ENCODE measurements at places on chromosomes 3 and 15. TPM values are rescaled to one million over a fixed set of nuclear protein-coding genes. Genes with fewer than 3 reads are reported as not detected.
A peak's percentile ranks its signal among the peaks of the same experiment; 100 is the strongest.

The WDR49 gene
- total RNA-seq, result 1.3 TPM

The FBXO40 gene
- not detected for total RNA-seq

The ISL2 gene
- total RNA-seq, result 0.26 TPM

DNA sequence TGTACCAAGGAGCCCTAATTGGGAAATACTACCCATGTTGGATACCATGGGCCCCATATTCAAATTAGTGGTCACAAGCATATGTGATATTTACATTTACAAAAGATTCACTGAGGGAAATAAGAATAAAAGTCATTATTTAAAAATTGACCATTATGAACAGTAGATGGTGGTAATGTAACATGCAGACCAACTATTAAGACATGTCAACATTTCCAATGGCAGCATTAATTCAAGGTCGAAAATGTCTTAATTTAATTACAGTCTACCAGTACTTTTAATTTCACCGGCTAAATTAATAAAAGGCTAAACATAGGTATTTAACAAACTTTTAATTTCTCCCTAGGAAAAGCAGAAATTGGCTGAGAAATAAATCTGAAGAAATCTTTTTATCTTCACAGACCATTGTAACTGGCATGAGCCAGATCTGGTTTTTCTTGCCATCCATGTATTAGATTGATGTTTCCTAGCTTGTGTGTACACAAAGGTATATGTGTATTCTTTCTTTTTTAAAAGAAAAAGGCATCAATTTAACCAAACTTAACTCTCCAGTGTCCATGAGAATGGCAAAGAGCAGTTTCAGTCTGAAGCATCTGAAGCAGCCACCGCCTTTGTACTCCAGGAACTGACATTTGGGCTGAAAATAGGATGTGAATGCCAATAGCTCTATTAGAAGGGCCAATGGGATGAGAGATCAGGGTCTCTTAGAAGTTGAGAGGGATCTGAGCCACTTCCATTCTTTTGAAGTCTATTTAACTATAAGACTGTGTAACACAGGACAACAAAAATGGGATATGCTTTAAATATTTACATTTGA, 26.6 kb downstream of the NEK11 start:
- DNase-seq, result no peak

- no peak for DNase-seq
These were observed 44.8 kb upstream of the TLE3 start for GRCh38 chr15:70142322-70143191.

DNA sequence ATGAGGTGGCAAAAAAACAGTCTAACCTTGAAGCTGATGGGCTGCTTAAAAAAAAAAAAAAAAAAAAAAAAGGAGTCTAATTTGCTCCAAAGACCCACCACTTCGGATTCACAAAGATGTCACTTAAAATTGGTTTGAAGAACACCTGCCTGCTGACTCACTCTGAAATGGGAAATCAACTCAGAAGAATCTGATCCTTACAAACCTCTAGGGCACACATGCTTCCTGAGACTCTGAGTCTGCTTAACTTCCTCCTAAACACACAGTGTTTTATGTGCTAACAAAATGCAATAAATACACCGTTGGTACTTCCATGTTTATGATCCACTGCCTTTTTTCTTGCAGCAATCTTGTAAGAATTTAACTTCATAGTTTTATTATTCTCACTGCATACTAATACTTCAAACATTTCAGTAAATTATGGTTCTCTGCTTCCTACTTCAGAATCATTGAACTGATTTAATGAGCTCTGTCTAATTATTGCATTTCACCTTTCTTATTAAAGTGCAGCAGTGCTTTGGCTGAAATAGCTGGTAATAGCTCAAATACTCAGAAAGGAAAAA, 73.0 kb upstream of the FRMD4B start:
- DNase-seq, result no peak

DNA sequence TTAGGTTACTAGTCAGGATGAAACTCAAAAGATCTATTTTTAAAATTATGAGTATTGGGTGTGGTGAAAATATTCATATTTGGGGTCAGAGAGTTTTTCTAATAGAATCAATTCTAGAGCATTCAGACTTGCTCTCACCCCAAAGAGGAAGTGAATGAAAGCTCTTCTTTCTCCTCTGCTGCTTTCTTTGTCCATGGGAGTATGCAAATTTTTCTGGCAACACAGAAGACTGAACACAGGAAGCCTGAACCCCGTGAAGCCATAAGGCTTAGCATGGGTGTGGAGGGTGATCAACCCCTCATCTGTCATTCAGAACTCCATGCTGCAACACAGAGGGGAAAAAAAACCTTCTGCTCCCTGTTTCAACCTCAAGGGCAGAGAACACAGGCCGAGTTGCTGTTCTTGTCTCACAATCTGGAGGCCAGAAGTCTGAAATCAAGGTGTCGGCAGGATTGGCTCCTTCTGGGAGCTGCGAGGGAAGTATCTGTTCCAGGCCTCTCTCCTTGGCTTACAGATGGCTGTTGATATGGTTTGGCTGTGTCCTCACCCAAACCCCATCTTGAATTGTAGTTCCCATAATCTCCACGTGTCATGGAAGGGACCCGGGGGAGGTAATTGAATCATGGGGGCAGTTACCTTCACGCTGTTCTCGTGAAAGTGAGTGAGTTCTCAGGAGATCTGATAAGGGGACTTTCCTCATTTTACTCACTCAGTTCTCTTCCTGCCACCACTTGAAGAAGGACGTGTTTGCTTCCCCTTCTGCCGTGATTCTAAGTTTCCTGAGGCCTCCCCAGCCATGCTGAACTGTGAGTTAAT, 33.7 kb upstream of the CD47 start:
- peak; percentile 64 for DNase-seq

GRCh38 chr3:39528844-39529243, 61.4 kb downstream of the MOBP start:
- DNase-seq, result no peak

DNA sequence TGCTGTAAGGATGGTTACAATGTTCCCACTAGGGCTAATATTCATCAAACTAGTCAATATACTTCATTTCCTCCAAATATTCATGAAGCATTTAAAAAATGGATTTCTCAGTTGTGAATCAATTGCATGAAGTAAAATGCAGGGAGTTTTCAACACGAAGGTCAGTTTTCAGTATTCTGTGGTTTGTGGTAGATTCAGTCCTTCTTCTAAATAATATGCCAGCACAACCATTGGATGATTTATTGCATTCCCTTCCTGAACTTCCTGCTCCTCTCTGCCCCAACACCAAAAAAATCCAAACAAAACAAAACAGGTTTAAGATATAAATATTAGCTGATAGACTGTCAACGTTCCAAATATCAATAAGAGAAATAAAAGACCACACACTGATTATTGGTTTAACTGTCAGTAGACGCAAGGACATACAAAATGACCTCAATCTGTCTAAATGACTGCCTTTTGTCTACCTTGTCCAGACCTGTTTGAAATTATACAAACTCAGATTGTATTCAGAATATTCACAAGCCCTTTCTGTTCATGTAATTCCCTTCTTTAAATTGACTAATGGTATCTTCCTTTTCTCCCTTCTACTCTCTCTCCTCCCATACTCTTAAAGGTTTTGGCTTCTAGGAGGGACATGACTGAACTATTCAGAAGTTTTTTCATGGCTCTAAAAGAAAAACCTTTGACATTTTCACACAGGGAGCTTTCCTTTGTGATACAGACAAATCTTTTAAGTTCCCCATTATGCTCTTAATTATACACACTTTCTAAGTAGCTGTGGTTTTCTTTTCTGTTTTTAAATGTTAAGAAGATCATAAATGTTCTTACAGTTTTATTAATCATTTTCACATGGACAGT, 92.6 kb upstream of the STT3B start:
- no peak for DNase-seq

- no peak for DNase-seq
These were observed 336.6 kb upstream of the THRB start for GRCh38 chr3:24831221-24831620.

- DNase-seq, result no peak
These were observed 65.4 kb upstream of the PFN2 start for GRCh38 chr3:150035910-150036612.

- DNase-seq, result no peak
These were observed 171.1 kb upstream of the PROK2 start for GRCh38 chr3:71956069-71956340.

- no peak for DNase-seq
These were observed 28.4 kb downstream of the SLC9A9 start for GRCh38 chr3:143819890-143820289.

GRCh38 chr15:101502572-101503295, 13.2 kb upstream of the PCSK6 start:
- DNase-seq, result no peak

DNA sequence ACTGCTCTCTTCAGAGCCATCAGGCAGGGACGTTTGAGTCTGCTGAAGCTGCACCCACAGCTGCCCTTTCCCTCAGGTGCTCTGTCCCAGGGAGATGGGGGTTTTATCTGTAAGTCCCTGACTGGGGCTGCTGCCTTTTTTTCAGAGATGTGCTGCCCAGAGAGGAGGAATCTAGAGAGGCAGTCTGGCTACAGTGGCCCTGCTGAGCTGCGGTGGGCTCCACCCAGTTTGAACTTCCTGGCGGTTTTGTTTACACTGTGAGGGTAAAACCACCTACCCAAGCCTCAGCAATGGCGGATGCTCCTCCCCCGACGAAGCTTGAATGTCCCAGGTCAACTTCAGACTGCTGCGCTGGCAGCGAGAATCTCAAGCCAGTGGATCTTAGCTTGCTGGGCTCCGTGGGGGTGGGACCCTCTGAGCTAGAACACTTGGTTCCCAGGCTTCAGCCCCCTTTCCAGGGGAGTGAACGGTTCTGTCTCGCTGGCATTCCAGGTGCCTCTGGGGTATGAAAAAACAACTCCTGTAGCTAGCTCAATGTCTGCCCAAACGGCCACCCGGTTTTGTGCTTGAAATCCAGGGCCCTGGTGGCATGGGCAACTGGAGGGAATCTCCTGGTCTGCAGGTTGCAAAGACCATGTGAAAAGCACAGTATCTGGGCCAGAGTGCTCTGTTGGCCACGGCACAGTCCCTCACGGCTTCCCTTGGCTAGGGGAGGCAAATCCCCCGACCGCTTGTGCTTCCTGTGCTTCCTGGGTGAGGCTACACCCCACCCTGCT, 21.1 kb upstream of the ST6GAL1 start:
- DNase-seq, result peak; percentile 87

GRCh38 chr3:48218537-48218936, 4.8 kb upstream of the CAMP start:
- DNase-seq, result no peak

Measured in T-cell (primary cell).